Inflammatory macrophage (primary cell): ENCODE measurements at places on chromosomes 4 and X.

DNA sequence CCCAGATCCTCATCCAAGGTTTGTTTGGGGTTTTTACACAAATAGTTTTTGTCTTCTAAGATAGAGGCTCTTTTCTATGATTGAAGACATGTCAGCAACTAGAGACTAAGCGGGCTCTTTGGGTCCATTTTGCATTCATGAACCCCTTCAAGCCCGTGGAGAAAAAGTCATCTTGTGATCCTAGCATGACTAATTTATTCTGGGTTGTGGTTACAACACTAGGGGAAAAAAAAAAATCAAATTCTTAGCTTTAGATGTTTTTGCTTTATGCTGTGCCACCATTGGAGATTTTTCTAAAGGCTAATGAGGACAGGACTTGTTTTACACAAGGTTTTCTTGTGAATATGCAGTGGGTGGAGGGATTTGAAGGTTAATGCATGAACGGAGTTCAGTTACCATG, 440.0 kb downstream of the PCDH7 start:
- DNase-seq: no peak

GRCh38 chr4:94588896-94589693, 137.4 kb downstream of the PDLIM5 start:
- DNase-seq: no peak

DNA sequence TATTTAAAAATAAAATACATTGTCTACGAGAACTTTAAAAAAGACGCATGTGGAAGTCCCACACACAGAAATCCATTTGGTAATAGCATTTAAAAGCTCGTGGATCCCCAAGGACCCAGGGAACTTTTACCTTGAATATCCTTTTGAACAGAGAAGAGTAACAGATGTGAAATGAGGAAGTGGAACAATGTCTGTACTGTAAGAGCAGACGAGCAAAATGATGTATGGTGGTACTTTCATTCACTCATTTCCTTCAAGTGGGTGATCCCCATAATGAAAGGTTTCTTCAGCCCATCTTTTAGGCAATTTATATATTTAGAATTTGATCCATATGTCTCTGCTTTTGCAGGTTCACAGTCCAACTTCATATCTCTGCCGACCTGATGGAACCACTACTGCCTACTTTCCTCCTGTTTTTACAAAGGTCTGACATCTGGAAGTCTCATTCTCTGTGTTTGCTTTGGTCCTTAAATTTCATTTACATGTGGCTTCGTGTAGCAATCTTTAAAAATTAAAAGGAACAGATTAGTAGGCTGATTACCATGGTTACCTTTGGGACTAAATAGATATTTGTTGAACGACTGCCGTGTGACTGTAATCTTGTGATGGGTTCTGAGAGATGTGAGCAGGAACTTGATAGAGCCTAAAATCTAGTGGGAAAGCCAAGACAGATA, 188.4 kb downstream of the PALLD start:
- DNase-seq: no peak

- no peak for DNase-seq
Measured at GRCh38 chr4:184376126-184376838, 98.1 kb downstream of the IRF2 start.

GRCh38 chr4:119314356-119314755, 7.6 kb downstream of the FABP2 start:
- DNase-seq: peak; percentile 41
